ENCODE measurements at places on chromosomes 16 and 17. TPM values are rescaled to one million over a fixed set of nuclear protein-coding genes. Genes with fewer than 3 reads are reported as not detected.

DNA sequence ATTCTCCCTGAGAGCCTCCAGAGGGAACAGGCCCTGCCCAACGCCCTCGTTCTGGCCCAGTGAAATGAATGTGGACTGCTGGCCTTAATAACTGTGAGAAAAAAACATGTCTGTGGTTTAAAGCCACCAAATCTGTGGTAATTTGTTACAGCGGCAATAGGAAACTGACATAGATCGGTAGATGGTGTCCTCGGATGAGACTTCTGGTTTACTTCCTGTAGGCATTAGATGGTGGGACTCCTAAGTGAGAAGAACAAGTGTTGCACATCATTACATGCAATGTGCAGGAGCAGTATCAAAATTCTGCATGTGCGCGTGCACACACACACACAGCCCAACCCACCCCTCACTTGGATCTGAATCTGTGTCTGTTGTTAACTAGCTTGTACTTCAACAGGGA, 42.0 kb downstream of the CDK5R1 start:
- DNase-seq, result no peak

GRCh38 chr16:57748596-57748995, 13.0 kb downstream of the KATNB1 start:
- no peak for DNase-seq

DNA sequence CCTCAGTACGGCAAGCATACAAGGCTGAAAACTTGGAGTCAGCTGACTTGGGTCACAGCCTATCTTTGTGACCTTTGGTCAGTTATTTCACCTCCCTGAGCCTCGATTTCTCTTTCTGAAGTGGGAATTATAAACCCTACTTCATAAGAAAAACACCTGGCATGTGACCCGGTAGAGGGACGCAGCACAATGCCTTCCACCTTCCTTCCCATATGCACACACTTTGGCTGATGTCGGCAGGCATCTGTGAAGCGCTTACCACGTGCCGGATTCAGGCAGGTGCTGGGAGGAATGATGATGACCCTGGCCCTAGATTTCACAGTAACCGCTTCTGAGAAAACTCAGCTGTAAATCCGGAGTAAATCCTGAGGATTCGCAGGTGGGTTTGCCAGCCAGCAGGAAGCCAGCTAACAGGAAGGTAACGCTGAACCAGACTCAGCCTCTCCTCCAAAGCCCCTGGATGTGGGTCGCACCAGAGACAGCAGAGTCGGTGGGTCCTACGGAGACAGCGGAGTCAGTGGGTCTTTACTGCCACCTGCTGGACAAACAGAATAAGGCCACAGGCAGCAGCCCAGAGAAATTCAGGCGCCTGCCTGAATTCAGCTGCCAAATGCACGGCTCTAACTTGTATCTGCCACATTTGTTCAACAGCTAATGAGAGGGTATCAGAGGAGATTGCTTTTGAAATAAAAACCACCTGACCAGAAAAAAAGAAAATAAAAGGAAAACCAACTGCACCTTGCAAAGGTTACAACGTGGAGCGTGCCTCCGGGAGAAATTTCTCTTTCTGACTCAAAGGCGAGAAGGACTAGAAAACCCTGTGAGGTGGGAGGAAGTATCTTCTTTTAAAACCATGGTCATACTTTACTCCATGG, 16.6 kb downstream of the COPRS start:
- peak; percentile 88 for DNase-seq

DNA sequence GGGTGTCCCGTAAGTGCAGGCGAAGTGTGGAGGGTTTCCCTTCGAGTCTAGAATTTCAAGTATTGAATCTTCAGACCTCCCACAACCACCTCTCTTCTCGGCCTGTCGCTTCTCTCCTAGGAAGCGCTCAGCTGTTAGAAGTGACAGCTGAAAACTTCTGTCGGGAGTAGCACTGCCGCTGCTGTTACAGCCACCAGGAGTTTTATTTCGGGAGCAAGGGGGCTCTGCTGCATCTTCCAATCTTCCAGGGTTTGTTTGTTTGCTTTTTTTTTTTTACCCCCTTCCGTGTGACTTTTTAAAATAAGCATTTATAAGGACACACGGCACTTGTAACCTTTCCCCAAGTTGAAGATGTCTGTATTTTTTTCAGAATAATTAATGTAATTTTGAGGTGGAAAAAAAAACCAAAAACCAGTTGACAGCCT, 767 bp downstream of the RPS6KB1 start:
- DNase-seq, result no peak

DNA sequence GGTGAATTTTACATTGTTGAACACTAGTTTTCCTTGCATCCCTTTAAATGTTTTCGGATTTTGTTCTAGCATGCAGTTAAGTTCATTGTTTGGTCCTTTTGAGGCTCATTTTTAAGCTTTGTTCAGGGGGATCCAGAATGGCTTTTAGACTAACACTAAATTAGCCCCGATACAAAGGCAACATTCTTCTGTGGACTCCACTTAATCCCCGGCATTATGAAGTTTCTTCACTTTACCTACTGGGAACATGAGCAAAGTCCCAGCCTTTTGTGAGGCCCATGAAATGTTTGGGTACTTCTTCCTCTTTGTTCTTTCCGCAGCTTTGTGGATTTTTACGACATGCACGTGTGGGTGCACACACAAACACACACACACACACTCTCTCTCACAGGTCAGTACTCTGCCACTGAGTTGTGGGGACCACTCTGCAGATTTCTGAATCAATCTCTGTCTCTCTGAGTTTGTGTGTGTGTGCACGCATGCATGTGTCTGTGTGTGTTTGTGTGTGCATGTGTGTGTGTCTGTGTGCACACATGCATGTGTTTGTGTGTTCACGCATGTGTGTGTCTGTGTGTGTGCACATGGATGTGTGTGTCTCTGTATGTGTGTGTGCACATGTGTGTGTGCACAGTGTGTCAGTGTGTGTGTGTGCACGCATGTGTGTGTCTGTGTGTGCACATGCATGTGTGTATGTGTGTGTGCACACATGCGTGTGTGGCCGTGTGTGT, 240.4 kb upstream of the TNRC6C start:
- DNase-seq, result no peak

- no peak for DNase-seq
These were observed 302.2 kb downstream of the FOXL1 start for GRCh38 chr16:86880316-86881117.

GRCh38 chr16:57564571-57565270, 22.3 kb downstream of the ADGRG5 start:
- DNase-seq, result no peak

DNA sequence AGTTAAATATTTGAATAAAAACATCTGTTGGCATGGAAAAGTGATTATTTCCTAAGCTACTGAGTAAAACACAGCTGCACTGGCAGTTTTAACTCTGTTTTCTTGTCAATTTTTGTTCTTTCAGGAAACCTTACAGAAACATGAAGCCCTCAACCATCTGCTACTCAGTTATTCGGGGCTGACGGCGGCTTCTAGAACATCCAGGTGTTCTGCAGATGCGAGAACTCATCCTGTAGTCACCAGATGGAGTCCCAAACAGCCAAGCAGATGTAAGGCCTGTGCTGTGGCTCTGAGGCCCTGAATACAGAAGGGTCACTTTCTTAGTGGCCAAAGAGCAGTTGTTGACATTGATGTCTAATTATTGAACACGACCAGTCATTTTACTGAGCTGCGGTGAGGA, 15.5 kb downstream of the ARSG start:
- DNase-seq, result no peak

GRCh38 chr17:9368631-9369030, 207.0 kb downstream of the STX8 start:
- no peak for DNase-seq

DNA sequence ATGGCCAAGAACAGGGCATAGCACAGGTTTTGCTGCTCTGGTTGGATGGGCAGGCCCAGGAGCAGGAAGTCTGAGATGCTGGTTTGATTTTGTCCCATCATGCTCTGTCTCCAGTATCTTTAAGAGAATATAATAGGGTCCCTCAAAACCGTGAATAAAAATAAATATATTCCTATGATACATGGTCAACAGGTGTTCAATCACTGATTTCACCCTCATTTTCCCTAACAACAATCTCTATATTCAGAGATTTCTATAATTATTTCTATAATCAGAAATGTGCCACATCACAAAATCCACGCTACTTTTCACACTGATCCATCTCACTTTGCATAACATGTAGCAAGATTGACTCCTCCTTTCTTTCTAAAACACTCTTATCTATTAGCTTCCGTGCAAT, at the start of gene OR1E2:
Gene OR1E2, minus strand, starts transcription at position 101 of the 400 bp plus-strand sequence. Its CDS starts 0 bp downstream, at position 101.
- DNase-seq, result no peak

- DNase-seq, result peak; percentile 87
These were observed 4.5 kb upstream of the HSD17B1 start for GRCh38 chr17:42548070-42548837.

DNA sequence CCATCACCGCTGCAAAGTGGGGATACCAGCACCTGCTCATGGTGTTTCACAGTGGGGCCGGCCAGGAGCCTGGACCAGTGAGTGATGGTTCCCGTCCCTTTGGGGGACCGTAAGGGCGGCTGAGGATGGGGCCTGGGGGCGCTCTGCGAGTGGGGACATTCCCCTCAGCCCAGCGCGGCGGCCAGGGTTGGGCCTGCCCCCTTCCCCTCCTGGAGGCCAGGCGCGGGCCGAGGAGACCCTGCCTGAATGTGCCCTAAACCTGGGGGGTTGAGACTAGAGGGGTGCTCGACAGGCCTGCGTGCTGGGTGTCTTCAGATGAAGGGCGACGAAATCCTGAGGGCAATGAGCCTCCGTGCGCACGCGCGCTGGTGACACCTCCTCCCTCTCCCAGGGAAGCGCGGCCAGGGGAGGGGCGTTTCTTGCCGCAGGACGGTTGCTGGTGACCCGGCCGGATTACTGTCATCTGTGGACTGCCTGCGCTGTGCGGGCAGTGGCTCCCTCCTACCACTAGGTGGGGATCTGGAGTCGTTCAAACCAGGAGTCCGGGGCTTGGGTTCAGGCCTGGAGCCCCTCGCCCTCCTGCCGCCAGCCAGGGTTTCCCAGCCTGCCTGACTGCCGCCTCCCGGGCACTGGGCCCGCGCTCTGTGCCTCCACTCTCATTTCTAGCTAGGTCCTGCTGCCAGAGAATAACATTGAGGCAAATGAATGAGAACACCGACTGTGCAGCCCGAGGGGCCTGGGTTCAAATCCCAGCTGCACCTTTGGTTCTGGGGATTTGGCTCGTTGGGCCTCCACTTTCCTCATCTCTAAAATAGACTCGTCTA, 17.1 kb downstream of the TBX2 start:
- peak; percentile 96 for DNase-seq

DNA sequence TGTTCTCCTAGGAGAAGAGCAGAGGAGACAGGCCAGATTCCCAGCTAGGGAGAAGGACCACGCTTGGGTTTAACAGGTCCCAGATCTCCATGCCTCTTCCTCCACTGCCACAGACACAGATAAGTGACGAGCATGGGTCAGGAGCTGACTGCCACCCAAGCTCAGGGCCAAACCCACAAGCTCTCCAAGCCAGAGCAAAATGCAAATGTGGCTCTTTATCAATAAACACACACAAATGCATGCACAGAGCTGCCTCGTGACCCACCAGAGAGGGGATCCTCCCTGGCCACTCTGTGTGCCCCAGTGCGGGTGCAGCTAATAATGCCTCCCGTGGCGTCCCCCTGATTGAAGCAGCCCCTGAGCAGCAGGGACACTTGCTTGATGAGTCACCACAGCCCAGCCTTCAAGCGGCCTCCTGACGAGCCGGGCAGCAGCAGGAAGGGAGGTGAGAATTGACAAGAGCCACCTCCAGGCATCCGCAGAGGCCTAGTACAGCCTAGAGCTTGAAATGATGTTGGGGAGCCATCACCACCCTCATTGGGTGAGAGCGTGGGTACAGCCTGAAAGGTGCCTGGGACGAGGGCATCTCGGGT, 143.9 kb downstream of the CCDC182 start:
- DNase-seq, result no peak

GRCh38 chr16:55494994-55495421, 13.9 kb upstream of the LPCAT2 start:
- DNase-seq, result no peak

GRCh38 chr16:72029567-72030271, 21.2 kb downstream of the DHODH start:
- peak; percentile 5 for DNase-seq

- no peak for DNase-seq
These were observed 128.4 kb downstream of the PRKCB start for GRCh38 chr16:23964136-23964535.

GRCh38 chr16:89347807-89348206, 130.3 kb downstream of the ZNF778 start:
- no peak for DNase-seq

The MPV17L gene
- polyA plus RNA-seq, result 4.8 TPM

The ASPHD1 gene
- polyA plus RNA-seq, result 6.1 TPM

The CNTNAP4 gene
- not detected for polyA plus RNA-seq

The GJC1 gene
- polyA plus RNA-seq, result 1.8 TPM

The SULT1A2 gene
- 13.3 TPM for polyA plus RNA-seq

The CLEC19A gene
- not detected for polyA plus RNA-seq

The RPL27 gene
- 1,823 TPM for polyA plus RNA-seq

The CYGB gene
- polyA plus RNA-seq, result 6.7 TPM
